ENCODE measurements at places on chromosomes 12 and 14.

GRCh38 chr12:20832911-20833310 lies 22.4 kb downstream of the SLCO1B3 start:
- no peak for DNase-seq

GRCh38 chr12:21456291-21456780 lies 18.9 kb downstream of the PYROXD1 start:
- no peak for DNase-seq

- DNase-seq, result no peak
Measured at GRCh38 chr14:75165586-75166391, 10.6 kb downstream of the TMED10 start.

GRCh38 chr14:31858868-31859267 lies 218.2 kb upstream of the ARHGAP5 start:
- no peak for DNase-seq

DNA sequence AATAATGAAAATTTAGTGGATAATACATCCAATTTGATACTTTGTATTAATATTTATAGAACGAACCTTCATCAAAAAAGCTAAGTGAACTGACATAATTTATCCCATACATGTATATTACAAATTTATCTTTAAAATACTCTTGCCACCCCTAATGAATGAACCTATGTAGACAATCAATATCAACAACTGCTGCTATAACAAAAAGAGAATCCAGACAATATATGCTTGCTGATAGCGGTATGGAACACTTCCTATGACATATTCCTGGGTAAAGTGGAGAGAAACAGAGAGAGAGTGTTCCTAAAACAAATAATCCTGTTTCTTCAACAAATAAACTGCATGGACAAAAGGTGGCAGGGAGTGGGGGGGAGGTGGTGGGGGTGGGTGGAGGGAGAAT lies 31.3 kb downstream of the TM7SF3 start:
- DNase-seq, result no peak

- DNase-seq, result no peak
Measured at GRCh38 chr12:46523446-46523845, 150.9 kb upstream of the SLC38A2 start.

- no peak for DNase-seq
Measured at GRCh38 chr14:99972748-99973466, 92.3 kb upstream of the EVL start.

GRCh38 chr12:27000961-27001360 lies 13.2 kb downstream of the TM7SF3 start:
- DNase-seq, result no peak

DNA sequence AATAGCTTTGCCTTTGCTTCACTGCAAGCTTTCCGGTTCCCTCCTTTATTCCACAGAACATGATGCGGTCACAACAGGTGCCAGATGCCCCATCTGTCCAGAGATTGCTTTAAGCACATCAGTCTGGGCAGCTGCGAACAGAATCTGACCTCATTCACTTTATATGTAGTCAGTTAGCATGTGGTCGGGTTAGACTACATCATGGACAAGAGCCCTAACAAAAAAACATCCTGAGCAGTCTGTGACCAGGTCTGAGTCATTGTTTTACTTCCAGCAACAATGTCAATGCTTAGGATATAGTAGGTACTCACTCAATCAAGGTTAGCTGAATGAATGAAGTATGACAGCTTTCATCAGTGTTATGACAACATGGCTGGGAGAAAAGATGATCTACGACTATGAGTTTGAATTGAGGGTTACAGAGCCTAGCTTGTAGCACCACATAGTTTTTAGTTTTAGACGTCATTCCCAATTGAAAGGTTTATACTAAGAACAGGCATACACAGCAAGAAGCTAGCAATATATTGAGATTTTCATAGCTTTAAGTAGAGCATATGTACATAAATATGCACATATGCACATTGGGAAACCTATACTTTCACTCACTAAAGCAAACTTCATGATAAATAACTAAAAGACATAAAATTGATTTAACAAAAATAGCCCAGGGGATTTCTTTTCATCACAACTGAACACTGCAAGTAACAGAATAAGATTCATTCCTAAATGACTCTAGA lies 64.2 kb upstream of the TMCC3 start:
- DNase-seq, result no peak

DNA sequence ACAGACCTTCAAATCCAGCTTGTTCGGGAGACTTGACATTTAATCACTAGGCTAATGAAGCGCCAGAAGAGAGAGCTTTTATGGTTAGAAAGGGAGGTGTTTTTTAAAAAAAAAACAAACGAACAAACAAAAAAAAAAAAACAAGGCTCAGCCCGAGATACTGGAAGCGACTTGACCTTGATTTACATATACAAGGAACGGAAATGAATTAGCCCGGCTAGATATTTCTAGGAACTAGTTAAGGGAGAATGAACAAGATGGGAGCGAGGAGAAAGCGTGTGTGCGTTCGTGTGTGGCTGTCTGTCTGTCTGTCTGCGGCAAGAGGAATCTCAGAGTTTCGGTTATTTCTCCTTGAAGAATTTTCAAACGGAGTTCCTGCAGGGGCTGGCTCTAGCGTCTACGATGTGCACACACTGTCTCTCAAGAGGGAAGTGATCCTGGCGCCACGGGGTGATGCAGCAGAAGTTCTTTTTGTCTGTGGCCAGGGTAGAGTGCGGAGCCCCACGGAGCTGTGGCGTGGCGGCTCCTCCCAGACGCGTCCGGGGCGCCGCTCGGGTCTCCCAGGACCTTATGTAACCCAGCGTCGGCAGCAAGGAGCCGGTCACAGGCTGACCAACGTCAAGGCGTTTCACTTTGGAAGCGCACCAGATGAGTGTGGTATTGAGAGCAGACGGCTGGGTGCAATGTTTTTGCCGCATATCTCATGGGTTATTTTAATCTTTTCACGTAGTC lies 18.8 kb downstream of the SOCS2 start:
- peak; percentile 45 for DNase-seq

DNA sequence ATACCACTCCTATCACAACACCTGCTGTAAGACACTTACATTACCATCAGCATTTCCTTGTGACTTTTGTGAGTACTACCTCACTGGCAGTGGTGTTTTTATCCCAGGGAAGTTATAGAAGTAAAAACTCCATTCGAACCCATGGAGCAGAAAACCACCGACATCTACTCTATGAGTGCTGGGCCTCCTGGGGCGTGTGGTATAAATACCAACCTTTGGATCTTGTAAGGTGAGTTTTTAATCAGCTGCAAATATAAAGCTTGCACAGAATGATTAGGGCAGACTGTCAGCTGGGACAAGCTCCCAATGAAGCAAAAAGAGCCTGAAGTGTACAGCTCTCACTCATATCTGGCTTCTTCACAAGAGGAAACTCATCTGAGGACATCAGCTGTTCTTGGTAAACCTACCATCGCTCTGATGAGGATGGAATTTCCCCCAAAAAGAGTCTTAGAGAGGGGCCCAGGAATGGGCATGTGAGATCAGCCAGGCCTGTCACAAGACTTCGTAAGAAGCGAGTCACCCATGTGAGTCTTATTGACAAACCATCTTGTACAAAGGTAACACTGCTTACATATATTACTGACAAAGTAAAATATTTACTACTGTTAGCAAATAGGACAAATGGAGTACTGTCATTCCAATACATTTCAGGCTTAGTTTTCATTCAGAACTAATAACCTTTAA lies 170.0 kb downstream of the SLC5A8 start:
- no peak for DNase-seq

GRCh38 chr12:106235770-106236169 lies 12.1 kb downstream of the CKAP4 start:
- no peak for DNase-seq

DNA sequence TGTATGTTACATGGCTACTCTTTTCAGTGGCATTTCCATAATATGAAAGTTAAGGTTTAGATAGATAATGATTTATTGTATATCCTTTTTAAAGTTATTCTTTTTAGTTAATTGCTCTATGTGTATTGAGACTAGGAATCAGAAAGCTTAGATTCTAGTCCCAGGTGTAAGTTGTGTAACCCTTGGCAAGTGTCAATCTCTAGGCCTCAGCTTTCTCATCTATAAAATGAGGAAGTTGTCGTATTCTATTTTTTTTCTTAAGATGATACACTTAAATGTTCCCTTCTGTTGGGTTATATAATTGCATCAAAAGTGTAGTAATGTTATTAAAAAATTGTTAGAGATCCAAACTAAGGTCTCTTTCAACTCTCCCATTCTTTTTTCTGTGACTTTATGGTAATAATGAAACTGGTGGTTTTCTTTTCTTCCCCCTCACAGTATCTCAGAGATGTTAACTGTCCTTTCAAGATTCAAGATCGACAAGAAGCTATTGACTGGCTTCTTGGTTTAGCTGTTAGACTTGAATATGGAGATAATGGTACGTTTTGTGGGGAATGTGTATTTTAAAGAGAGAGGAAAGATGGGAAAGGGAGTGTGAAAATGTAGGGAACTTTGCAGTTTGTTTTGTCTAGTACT lies 4.1 kb downstream of the RTRAF start:
- DNase-seq, result no peak

DNA sequence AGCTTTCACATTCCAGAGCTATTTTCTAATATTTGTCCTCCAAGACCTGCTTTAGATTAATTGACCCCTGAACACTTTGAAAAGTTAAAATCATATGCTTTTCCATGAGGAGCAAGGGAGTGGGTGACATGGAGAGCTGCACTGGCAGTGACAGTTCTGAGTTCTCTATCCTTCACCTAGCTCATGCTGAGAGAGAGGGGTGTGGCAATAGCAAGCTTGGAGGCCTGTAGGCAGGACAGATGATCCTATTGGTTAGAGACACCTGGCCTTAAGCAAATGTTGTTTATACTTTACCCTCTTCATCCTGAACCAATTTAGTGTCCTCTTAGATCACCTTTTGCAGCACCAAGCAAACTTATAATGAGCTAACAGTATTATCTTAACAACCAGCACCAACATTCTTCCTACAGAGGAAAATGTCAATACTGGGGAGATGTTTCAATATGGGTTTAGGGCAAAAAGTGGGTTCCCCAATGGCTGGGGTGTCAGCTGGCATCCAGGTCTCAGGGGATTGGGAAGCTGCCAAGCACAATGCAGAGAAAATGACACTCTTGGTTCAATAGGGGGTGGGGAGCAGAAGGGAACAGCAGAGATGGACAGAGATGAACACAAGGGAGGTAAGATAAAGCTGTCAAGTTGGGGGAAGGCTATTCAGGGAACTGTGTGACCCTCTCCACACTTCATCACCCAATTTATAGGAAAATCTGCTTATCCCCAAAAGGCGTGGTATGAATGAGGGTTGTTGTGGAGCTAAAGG lies 37.0 kb upstream of the PPM1H start:
- DNase-seq, result no peak

DNA sequence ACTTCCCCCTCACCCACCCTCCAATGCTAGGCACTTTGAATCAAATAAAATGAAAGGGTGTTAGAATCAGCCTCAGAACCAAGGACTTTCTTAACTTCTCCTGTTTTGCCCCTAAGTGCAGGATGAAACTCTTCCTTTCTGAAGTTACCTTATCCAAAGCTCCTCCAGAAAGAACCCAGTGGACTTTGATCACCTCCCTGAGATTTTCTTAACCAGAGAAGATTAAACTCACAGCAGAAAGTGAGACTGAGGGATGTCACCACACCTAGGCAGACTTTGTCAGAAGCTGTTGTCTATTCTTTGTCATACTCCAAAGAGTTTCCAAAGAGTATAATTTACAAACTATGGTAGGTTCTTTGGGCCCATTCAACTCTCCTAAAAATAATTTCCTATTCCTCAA lies 14.2 kb upstream of the RNASE3 start:
- no peak for DNase-seq

DNA sequence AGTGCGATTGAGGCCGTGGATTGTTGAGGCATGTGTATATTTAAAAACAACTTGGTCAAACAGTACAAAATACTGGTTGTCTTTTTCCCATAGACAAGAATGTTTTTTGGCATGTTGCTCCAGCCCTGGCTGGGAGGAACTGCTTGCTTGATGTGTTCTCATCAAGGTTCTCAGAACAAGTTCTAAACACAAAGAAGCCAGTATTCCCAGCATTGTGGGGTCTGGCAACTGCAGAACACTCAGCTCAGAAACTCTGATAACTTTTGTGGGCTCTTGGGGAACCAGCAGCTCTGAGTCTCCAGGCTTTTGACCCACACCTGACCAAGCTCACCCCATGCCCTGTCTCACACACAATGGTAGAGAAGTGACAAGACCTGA lies 27.1 kb upstream of the DICER1 start:
- DNase-seq, result no peak

GRCh38 chr12:27276275-27276674 lies 32.2 kb downstream of the STK38L start:
- no peak for DNase-seq

GRCh38 chr12:103799857-103800771 lies 40.9 kb downstream of the NT5DC3 start:
- no peak for DNase-seq

GRCh38 chr14:65117769-65118745 lies 15.7 kb upstream of the MAX start:
- no peak for DNase-seq

DNA sequence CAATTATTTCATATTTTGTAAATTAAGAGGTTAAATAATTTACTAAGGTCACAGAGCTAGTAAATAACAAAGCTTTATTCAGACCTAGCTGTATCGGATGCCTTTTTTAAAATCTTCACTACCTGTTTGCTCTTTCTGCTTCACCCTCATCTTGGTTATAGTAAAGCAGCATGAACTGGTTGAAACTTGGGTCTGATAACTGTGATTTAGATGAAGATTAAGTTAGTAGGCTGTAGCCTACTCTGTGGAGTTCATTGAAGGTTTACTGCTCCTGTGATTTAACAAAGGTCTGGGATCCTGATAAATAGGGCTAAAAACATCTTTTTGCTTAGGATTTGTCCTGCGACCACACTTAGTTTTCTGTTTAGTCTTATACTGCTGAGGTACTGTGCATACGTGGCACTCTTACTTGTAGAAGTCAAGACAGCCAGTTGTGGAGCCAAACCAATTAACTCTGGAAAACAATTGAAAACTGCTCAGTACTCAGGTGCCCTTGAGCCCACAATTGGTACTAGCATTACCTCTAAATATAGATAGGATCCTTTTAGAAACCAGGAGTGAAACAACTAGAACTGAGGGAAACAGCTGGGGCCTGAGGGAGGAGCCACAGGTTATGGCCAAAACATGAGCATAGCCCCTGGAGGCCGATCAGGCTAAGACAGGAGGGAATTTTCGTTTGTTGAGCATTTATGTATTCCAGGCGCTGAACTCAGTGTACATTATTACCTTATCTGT lies 2.3 kb downstream of the SPATS2 start:
- DNase-seq, result no peak

DNA sequence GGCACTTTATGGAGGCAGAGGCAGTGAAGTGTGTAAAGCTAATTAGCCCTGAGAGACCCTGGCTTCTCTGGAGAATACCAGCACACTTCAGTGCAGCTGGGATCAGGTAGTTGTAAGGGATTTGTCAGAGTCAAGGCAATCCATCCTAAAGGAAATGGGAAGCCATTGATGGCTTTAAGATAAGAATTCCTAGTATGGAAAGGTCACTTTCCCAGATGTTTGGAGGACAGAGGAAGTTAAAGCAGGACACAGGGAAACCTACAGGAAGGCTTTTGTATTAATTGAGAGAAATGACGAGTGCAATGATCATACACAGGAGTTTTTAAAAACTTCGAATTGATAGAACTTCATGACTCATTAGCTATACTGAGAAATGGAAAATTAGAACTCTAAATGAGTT lies 254.4 kb downstream of the SLC16A7 start:
- DNase-seq, result no peak

GRCh38 chr12:120534203-120534702 lies at the start of gene RNF10:
Gene RNF10, plus strand, starts transcription at chr12:120534356. Its CDS starts 456 bp downstream, at chr12:120534812.
- peak; percentile 82 for DNase-seq

- DNase-seq, result no peak
Measured at GRCh38 chr14:61638595-61639387, 56.5 kb upstream of the HIF1A start.
